AG04450 (cell line): ENCODE measurements at places on chromosomes 4 and X.

- no peak for DNase-seq
Observed at GRCh38 chrX:155216940-155217440, 730 bp downstream of the VBP1 start.

GRCh38 chr4:143555676-143556075 is 42.2 kb downstream of the SMARCA5 start:
- no peak for DNase-seq

GRCh38 chrX:94743478-94743877 is 1069.5 kb downstream of the FAM133A start:
- DNase-seq = no peak

GRCh38 chr4:385934-386707 is 48.5 kb downstream of the ZNF141 start:
- DNase-seq = no peak

DNA sequence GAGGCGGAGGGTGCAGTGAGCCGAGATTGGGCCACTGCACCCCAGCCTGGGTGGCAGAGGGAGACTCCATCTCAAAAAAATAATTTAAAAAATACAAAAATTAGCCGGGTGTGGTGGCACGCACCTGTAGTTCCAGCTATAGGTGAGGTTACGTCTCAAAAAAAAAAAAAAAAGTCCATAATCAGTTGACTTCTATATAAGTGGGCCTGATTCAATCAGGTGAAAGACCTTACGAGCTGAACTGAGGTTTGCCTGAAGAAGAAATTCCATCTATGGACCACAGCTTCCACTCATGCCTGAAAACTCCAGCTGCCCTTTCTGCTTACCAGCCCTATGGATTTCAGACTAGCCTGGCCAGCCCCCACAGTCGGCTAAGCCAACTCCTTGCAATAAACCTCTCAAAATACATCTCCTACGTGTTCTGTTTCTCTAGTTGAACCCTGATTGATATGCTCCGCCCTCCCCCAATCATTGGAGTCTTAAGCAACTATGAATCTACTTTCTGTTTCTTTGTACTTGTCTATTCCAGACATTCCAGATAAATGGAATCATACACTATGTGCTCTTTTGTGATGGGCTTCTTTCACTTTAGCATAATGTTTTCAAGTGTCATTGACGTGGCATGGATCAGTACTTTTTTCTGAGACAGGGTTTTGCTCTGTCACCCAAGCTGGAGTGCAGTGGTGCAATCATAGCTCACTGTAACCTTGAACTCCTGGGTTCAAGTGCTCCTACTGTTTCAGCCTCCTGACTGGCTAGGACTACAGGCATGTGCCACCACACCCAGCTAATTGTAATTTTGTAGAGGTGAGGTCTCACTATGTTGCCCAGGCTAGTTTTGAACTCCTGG is 36.6 kb downstream of the SAT1 start:
- DNase-seq = no peak
